Heart left ventricle (tissue), 16 donors: ENCODE measurements at places on chromosomes 6 and 20. TPM values are rescaled to one million over a fixed set of nuclear protein-coding genes. Genes with fewer than 3 reads are reported as not detected.

GRCh38 chr6:112087916-112088315, 525 bp downstream of the FAM229B start:
- DNase-seq, result no peak

- DNase-seq, result no peak
Measured at GRCh38 chr6:41570259-41570615, 24.1 kb downstream of the FOXP4 start.

DNA sequence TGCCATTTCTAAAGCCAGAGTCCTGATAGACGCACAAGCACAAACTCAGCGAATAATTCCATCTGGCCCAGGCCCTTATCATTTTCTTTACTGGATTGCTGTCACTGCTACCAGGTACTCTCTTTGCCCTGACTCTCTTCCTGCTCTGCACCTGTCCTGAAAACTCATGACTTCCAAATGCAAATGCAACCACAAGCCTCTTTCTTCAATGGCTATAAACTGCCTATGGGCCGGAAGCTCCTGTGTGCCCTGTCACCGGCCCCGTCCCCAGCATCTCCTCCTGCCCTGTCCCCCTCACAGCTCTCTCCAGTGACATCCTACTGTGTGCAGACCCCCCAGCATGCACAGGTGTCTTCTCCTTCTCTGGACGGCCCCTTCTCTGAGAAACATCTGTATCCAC, 302.6 kb downstream of the GMDS start:
- DNase-seq, result no peak

GRCh38 chr20:49560186-49560585, 7.8 kb downstream of the PTGIS start:
- no peak for DNase-seq

DNA sequence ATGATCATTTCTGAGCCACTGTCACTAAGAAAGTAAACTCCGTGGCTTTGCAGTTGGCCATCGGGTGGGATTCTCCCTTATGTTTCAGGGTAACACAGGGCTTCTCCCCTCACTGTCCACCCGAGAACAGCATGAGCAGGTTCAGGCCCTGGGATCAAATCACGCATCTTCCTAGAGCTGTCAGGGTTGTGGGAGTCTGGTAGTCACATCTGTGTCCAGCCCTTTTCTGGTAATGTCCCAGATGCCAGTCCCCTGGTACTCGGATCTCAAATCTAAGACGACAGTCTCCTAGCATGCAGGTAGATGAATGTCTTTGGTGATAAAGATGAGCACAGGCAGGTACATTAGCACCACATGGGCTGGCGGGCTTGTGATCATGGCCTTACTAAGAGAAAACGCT, 4.8 kb downstream of the PXDC1 start:
- DNase-seq, result no peak

DNA sequence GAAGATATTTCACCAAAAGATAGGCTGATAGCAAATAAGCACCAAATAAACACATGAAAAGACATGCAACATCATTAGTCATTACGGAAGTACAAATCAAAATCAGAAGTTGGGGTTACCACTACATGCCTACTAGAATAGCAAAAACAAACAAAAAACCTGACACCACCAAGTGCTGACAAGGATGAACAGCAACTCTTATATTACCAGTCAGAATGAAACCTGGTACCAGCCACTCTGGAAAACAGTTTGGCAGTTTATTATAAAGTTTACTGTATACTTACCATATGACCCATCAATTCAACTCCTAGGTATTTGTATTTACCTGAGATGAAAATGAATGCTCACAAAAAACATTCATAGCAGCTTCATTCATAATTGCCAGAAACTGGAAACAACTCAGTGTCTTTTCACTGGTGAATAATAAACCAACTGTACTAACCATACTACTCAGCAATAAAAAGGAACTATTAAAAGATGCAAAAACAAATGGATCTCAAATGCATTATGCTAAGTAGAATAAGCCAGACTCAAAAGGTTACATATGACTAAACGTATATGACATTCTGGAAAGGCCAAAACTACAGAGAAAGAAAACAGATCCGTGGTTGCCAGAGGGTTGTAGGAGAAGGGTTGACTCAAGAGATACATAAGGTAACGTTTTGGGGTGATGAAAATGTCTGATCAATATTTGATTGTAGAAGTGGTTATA, 33.0 kb downstream of the NUP153 start:
- no peak for DNase-seq

GRCh38 chr20:8435285-8436035, 303.4 kb downstream of the PLCB1 start:
- DNase-seq, result no peak

DNA sequence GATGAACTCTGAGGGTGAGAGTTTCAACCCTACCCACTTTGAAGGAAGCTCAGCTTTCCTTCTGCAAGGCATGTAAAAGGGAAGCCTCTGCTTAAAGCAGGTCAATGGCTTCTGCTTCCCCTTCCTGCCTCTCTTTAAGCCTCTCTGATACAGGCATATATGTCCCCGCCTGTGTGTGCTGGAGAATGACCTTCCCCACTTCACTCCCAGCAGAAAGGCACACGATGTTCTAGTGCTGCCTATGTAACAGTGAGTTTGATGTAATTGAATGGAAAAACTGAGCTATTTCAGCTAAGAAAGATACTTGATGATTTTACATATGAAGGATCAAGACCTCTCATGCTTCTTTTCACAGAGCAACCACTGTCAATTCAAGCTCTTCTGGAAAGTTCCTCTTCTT, 632.2 kb downstream of the HACE1 start:
- DNase-seq, result no peak

- no peak for DNase-seq
Measured at GRCh38 chr20:6686171-6686570, 81.3 kb upstream of the BMP2 start.

DNA sequence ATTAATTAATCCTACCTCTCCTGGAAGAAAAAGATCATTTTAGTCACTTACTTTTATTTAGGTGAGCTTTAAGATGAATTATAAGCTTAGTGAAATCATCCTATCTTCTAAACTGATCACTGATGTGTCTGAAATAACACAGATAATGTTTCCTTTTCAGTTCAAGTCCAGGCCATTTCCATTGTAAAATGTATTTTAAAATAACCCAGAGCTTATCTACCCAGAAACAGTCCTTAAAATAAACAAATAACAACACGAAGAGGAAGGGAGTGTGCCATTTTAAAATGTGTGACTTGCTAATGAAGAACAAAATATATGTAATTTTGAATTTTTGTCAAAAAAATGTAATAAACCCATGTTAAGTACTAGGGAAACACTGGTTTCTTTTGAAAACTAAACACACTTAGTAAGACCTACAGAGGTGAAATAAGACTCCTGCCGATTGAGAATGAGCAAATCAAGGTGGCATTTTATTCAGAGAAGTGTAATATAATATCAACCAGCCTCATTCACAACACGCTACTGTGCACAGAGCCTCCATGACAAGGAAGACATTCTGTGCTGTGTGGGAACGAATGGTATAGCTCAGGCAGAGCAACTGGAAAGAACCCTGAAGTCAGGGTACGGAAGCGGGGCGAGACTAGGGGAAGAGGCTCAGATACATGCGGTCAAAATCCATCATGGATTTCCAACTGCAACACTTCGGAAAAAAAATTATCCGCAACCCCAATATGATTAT, 7.7 kb downstream of the LRP11 start:
- DNase-seq, result no peak

Gene FERMT1
- polyA plus RNA-seq, result 0.15 TPM

Gene BMP7
- polyA plus RNA-seq, result 5.1 TPM

Gene SLC22A3
- polyA plus RNA-seq, result 0.61 TPM

Gene NR2E1
- not detected for polyA plus RNA-seq

Gene TRIM10
- polyA plus RNA-seq, result not detected

Gene FAM50B
- 11.7 TPM for polyA plus RNA-seq
